ENCODE measurements at places on chromosomes 5 and 9. TPM values are rescaled to one million over a fixed set of nuclear protein-coding genes. Genes with fewer than 3 reads are reported as not detected.

Gene GMCL2
- total RNA-seq: not detected

DNA sequence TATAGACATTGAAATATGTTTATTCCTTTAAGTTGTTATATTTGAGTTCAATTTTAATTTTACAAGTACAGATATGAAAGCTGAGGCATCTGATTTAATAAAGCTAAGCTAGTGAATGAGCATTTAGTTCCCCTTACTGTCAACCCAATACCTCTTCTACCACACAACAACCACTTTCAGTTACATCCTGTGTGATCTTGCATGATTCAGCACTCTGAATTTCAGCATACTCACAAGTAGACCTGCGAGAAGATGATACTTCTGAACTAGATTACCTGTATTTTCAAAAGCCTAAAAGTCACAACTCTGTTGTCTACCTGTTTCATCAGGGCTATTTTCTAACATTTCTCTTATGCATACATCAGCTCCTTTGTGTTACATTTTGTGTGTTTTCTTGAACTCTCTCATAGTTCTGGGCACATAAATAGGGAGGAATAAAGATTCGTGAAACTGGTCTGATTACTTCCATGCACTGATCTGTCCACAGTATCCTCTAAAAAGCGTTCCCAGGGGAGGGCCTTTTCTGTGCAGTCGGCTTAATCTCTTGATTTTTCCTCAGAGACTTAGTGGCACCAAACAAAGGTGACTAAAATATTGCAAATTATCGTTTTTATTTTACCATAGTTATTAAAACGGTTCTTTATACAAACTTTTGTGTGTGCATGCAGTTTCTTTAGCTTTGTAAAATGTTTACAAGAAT is 2025.5 kb upstream of the NUDT12 start:
- H3K27ac ChIP-seq: no peak overlapping the region
- H3K36me3 ChIP-seq: no peaks in the 10 kb centered on the region
- H3K4me1 ChIP-seq: no peaks in the 10 kb centered on the region
- DNase-seq: no peak
- H3K4me3 ChIP-seq: no peak overlapping the region

Gene CDC14B
- total RNA-seq: 48.8 TPM

Gene ARSI
- total RNA-seq: 2.4 TPM

DNA sequence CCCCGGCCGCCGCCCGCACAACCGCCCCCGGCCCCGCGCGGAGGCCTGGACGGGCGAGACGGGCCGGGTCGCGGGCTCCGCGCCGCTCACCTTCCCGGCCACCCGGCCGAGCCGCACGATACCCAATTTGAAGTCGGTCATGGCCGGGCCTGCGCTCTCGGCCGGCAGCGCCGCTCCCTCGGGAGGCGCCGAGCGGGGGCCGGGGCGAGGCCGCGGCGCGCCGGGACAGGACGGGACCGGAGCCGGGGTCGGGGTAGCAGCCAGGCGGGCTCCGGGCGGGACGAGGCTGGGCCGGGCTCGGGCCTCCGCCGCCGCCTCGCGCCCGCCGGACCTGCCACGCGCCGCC is 216 bp downstream of the ZMYND19 start:
- no peak for DNase-seq
- no peak overlapping the region for H3K27ac ChIP-seq

DNA sequence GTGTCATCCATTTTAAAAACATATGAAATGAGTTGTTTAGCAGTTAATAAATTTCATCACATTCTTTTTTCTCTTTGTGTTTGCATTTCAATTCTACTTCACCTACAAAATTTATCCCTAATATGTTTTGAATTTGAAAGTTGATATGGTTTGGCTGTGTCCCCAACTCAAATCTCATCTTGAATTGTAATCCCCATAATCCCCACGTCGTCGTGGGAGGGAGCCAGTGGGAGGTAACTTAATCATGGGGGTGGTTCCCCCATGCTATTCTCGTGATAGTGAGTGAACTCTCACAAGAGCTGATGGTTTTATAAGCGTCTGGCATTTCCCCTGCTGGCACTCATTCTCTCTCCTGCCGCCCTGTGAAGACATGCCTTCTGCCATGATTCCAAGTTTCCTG is 200.1 kb downstream of the EPB41L4A start:
- peaks cover 3% of the 10 kb centered on the region for H3K27me3 ChIP-seq
- H3K4me1 ChIP-seq: no peaks in the 10 kb centered on the region
- H3K27ac ChIP-seq: no peak overlapping the region
- DNase-seq: no peak
